T-helper 17 cell (primary cell): ENCODE measurements at places on chromosomes 2 and 18.

- no peak for DNase-seq
Observed at GRCh38 chr2:156021146-156022040, 311.1 kb downstream of the NR4A2 start.

GRCh38 chr2:231270221-231271114 is 72.0 kb downstream of the ARMC9 start:
- no peak for DNase-seq

DNA sequence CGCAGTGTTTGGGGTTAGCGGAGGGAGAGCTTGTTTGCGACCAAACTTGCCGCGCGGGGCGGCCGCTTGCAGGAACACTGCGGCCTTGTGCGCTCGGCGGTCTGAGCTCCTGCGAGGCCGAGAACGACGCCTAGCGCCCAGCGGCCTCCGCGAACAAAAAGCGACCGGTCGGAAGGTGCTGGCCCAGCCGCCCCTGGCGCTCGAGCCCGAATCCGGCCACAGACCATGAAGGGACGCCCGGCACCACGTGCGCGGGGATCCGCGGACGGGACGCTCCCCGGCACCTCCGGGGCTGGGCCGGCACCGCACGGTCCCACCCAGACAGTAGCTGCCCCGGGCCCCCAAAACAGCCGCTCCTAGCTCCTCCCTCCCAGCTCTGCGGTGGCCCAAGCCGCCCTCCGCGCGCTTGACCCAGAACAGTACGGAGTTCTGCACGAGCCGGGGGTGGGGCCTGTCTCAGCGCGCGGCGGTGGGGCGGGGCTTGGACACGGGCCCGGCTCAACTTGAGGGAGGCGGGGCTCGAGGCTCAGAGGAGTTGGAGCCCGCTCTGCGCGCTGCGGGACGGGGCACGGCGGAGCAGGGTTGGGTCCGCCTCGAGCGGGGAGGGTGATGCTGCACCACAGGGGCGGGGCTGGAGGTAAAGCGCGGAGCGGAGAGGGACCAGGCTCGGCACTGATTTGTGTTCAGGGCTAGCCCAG is 664 bp upstream of the IMPA2 start:
- DNase-seq, result peak; percentile 91

DNA sequence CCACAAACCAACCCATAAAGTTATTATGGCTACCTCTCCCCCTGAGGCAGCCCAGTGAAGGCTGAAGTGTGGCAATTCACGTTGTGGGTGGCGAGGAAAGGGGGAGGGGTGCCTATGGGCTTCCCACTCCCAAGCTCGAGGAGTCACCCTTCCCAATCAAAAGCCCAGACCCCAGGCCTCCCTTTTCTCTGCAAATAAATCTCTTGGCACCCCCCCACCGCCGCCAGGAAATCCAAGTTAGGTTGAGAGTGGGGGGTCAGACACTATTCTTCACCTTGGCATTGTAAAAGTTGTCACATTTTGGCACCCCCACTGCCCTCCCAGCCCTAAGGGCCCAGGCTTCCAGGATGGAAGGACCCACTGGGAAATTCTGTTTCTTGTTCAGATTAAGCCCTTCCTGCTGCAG is 6.9 kb downstream of the ANKRD53 start:
- DNase-seq, result no peak

GRCh38 chr2:227035711-227036367 is 128.2 kb downstream of the COL4A4 start:
- DNase-seq, result no peak

- no peak for DNase-seq
Observed at GRCh38 chr2:156765043-156765442, 328.9 kb downstream of the GPD2 start.

GRCh38 chr2:72953528-72953927 is 36.2 kb downstream of the EMX1 start:
- no peak for DNase-seq

DNA sequence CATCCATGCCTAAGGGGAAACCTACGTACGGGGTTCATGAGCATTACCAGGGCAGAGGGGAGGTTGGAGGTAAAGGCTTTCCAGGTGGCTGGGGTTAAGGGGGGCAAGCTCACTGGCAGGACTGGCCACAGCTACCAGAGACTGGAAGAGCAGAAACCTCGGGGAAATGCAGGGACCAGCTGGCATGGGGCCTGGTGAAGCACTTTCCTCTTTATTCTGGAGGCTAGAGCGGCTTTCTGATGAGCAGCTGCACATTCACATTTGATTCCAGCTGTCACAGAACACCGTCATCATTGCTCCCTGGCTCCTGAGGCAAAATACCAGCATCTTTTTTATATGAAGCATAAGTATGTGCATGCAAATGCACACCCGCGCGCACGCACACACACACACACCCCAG is 28.7 kb upstream of the LRRC30 start:
- no peak for DNase-seq

DNA sequence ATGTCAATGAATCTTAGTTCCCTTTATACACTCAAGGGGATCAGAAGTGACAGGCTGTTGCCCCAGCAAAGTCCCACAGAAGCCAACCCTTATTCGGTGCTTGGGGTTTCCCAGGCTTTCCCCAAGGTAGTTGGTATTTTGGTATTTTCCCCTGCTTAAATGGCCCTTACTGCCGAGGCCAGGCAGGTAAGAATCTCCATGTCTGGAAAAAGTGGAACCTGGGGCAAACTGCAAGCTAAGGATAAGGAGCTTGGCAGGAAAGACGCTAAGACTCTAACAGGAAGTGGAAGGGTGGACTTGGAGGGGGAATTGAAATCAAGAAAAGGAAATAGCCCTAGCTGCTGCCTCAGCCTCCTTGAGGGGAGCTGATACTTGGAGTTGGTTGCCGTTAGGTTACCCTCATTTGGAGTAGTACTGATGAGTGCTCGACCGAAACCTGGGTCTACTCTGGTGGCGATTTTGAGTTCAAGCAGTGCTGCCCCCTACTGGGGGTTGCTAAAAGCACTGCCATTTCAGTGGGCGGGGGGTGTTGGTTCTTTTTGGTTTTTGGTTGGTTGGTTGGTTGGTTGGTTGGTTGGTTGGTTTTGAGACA is 3.3 kb upstream of the GPBAR1 start:
- peak; percentile 59 for DNase-seq

DNA sequence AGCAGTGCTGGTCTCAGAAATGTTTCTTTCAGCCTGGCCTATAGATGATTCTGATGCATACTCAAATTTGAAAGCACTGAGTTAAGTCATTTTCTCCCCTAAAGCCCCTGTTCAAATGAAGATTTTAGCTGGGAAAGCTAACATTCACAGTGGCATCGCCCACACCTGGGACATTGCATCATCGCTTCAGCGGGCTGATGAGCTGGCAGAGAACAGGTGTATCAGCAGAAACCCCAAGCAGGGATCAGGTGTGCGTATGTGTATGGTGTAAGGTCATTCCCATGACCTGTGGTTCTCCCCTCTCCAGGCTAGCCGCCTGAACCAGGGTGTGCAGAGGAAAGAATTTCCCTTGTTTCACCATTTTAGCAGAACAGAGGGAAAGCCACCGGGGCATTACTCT is 56.3 kb downstream of the EPAS1 start:
- DNase-seq, result no peak

GRCh38 chr18:23257137-23257536 is 121.9 kb downstream of the CABLES1 start:
- no peak for DNase-seq

GRCh38 chr18:59874166-59874565 is 25.6 kb upstream of the PMAIP1 start:
- DNase-seq, result no peak

DNA sequence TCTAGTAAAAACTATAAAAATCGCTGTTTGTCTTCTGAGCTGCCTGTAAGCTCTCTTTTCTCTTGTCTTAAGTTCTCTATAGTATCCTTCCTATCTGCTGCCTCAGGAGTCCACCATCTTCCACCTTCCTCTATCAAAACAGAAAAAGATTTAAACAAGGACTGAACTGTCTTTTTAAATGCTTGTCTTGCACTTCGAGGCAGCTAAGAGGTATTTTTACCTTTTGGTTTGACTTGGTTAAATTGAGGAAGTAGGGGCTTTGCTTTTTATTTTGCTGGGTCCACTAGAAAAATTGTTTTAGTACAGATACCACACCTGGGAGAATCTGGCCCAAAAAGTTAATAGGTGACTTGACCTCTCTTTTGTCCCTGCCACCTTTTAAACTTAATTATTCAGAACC is 12.2 kb downstream of the SESTD1 start:
- no peak for DNase-seq

DNA sequence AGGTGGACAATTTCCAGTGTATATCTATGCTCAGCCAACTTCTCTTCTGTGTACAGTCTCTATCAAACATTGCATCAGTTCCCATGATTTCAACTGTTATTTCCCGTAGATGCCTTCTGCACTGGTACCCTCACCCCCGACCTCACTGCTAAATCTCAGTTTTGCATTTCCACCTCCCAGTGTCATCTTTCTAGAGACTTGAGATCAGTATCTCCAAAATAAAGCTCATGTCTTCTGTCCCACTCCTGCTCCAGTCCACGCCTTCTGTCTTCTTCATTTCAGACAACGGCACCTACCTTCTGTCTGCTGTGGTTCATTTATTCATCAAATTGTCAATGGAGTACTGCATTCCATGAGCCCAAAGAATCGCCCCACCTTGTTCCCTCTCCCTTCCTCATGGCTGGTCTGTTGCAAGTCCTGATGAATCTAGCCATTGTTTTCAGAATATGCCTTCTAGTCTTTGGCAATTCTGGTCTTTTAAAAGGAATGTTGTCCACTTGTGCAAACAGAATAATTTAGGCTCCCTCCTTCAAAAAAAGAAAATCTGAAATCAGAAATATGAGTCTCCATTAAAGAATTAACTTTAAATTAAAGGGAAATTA is 23.3 kb upstream of the NPAS2 start:
- no peak for DNase-seq

DNA sequence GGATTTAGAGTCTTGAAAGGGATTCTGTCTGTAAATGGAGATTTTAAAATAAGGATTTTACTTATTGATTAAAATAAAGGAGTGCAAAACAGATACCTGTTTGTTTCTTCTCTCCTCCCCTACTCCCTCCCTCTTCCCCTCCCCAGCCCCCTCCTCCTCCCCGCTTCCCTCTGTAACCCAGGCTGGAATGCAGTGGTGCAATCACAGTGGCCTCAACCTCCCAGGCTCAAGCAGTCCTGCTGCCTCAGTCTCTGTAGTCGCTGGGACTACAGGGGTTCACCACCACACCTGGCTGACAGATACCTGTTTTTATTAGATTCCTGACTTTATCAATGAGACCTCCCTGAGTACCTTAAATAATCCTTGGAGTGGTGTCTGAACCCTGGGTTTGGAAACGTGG is 57.1 kb downstream of the OXER1 start:
- DNase-seq, result no peak

- no peak for DNase-seq
Observed at GRCh38 chr18:46419391-46420141, 237.5 kb downstream of the LOXHD1 start.

- DNase-seq, result no peak
Observed at GRCh38 chr2:228535396-228535795, 353.9 kb upstream of the SPHKAP start.

DNA sequence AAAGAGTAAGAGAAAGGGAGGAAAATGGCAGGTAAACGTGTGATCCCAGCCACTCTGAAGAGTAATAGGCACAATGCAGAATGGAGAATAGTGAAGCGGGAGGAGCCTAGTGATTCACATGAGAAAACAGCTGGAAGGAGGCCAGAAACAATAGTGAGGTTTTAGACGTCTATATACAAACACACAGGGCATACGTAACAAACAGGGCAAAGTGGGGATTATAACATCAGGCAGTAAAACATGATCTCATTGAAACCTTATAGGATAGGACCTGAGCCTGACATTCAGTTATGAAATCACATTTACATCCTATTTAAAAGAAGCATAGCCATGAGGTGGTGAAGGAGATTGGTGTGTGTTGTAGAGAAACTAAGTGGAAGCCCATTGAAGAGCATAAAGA is 33.0 kb upstream of the GATA6 start:
- no peak for DNase-seq

DNA sequence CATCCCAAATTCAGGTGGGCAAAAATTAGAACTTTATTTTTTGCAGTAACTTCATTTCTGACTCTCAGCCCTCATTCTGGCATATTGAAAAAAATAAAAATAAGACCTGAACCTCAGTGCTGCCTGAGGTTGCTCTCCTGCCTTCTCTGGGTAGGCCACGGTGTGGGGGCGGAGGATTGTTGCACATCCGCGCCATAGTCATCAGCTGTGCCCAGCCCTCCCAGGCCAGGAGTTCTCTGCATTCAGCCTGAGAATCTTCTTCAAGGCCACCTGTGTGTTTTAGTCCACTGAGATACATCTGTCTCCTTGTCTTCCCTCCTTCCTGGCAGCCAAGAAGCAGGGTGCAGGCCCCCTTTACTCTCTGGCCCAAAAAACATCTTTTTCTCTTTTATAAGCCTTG is 94.7 kb downstream of the ARMC9 start:
- no peak for DNase-seq

DNA sequence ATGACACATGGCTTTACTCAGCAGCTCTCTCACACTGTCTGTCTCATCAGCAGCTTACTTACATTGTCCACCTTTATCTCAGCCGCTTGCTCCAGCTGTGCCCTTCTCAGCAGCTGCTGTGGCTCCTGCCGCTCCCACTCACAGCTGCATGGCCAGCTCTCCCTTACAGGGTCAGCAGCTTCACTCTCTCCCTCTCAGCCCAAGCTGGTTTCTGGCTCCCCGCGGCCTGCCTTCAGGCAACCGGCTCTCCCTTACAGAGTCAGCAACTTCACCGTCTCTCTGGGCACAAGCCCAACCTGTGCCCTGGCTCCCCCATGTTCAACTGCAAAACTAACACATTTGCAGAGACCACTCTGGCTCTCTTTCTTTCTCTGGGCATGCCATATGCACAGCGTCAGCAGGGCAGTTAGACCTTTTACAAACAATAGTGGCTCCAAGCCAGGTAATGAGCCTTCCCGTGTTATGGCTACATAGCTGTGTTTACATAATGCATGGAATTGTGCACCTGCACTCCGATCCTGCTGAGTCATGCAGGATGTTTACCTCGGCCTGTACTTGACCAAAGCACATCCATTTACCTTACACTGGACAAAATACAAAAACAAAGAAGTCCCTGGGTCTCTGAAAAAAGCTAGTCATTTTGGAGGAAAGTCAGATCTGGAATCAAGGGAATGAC is 167.3 kb downstream of the DOK6 start:
- DNase-seq, result no peak

DNA sequence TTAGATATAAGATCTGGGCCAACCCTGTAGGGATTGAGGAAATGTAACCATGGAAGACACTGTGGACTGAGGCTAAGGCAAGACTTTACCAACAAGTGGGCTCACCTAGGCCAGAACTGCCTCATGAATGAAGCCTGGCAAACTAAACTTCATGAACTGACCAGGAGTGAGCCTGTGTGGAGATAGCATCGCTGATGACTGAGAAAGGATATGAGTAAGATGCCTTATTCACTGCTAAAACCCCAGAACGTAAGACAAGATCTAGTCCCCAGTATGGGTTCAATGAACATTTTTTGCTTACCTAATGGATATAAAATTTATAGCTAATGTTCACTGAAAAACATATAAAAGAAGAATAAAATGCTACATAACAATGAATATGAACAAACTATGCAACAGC is 399.8 kb downstream of the SATB2 start:
- no peak for DNase-seq
